Right lung (tissue), 10 donors: ENCODE measurements at places on chromosomes 11 and 22. TPM values are rescaled to one million over a fixed set of nuclear protein-coding genes. Genes with fewer than 3 reads are reported as not detected.

OR51I1 gene
- polyA plus RNA-seq = not detected

CDC42EP2 gene
- polyA plus RNA-seq = 7.7 TPM

MRGPRG gene
- not detected for polyA plus RNA-seq

IRAG1 gene
- polyA plus RNA-seq = 13.3 TPM

MED17 gene
- polyA plus RNA-seq = 43.2 TPM

IGLL1 gene
- polyA plus RNA-seq = 0.28 TPM

TOM1 gene
- polyA plus RNA-seq = 28.3 TPM

OR8H2 gene
- polyA plus RNA-seq = not detected

ZBED4 gene
- 15.3 TPM for polyA plus RNA-seq

RTN4RL2 gene
- polyA plus RNA-seq = 4.5 TPM

PLA2G3 gene
- 0.34 TPM for polyA plus RNA-seq

OR8G1 gene
- polyA plus RNA-seq = not detected

SCARF2 gene
- 23.5 TPM for polyA plus RNA-seq

CHCHD10 gene
- polyA plus RNA-seq = 24.0 TPM

CREB3L1 gene
- polyA plus RNA-seq = 21.2 TPM

CABP4 gene
- 1.9 TPM for polyA plus RNA-seq

SLCO2B1 gene
- 23.9 TPM for polyA plus RNA-seq

TRIM48 gene
- polyA plus RNA-seq = not detected

DCDC1 gene
- polyA plus RNA-seq = 2.6 TPM

TMEM258 gene
- 212 TPM for polyA plus RNA-seq

MOGAT2 gene
- polyA plus RNA-seq = not detected

CARNS1 gene
- polyA plus RNA-seq = 2.6 TPM

ALDH3B1 gene
- 11.7 TPM for polyA plus RNA-seq

GGTLC3 gene
- polyA plus RNA-seq = 0.82 TPM

TP53I11 gene
- polyA plus RNA-seq = 51.3 TPM

PIWIL4 gene
- polyA plus RNA-seq = 8.3 TPM

SCN3B gene
- 4.3 TPM for polyA plus RNA-seq

KIF18A gene
- polyA plus RNA-seq = 16.9 TPM

DNAJB7 gene
- polyA plus RNA-seq = 0.93 TPM

VSTM5 gene
- 0.96 TPM for polyA plus RNA-seq

ADM2 gene
- 0.37 TPM for polyA plus RNA-seq

POU2AF1 gene
- 0.91 TPM for polyA plus RNA-seq

CALCA gene
- polyA plus RNA-seq = 3.9 TPM

MYOD1 gene
- not detected for polyA plus RNA-seq

TMA7B gene
- polyA plus RNA-seq = 0.22 TPM

RTN4R gene
- polyA plus RNA-seq = 7.6 TPM

TMEM86A gene
- 3.6 TPM for polyA plus RNA-seq

RIC3 gene
- 2.9 TPM for polyA plus RNA-seq

CD3G gene
- polyA plus RNA-seq = 1.0 TPM

C22orf39 gene
- 42.6 TPM for polyA plus RNA-seq

OR51B2 gene
- not detected for polyA plus RNA-seq

SULT4A1 gene
- polyA plus RNA-seq = 2.3 TPM

MIAT gene
- 1.8 TPM for polyA plus RNA-seq
